Caki2 (cell line): ENCODE measurements at places on chromosomes 1 and 21.

DNA sequence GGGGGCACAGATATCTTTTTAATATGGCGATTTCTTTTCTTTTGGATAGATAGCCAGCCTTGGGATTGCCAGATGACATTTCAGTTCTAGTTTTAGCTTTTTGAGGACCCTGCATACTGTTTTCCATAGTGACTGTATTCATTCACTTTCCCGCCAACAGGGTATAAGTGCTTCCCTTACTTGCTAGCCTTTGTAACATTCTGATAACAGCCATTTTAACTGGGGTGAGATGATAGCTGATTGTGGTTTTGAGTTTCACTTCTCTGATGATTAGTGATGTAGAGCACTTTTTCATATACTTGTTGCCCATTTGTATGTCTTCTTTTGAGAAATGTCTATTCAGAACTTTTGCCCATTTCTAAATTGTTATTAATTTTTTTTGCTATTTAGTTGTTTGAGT is 151.9 kb downstream of the NTPCR start:
- no peak for DNase-seq

GRCh38 chr1:156104861-156105832 is 9.4 kb upstream of the LMNA start:
- no peak for DNase-seq

GRCh38 chr1:212607913-212608391 is 609 bp upstream of the ATF3 start:
- DNase-seq, result no peak

- peak; percentile 81 for DNase-seq
These were observed 34.1 kb downstream of the ACOT7 start for GRCh38 chr1:6359216-6360116.

GRCh38 chr1:194366705-194367104 is 1180.3 kb upstream of the B3GALT2 start:
- DNase-seq, result no peak

- DNase-seq, result no peak
These were observed 65.4 kb downstream of the PATJ start for GRCh38 chr1:61807606-61808140.

DNA sequence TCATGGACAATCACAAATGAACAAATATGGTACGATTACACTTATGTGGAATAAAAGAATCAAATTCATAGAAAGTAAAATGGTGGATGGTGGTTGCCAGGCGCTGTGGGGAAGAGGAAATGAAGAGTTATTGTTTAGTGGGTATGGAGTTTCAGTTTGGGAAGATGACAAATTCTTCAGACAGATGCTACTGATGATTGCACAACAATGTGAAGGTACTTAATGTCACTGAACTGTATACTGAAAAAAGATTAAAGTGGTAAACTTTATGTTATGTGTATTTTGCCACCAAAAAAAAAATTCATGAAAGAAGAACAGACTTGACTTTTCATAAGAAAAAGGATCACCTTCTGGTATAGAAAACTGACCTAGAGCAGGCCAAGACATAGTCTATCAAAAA is 745.6 kb upstream of the CXADR start:
- no peak for DNase-seq

DNA sequence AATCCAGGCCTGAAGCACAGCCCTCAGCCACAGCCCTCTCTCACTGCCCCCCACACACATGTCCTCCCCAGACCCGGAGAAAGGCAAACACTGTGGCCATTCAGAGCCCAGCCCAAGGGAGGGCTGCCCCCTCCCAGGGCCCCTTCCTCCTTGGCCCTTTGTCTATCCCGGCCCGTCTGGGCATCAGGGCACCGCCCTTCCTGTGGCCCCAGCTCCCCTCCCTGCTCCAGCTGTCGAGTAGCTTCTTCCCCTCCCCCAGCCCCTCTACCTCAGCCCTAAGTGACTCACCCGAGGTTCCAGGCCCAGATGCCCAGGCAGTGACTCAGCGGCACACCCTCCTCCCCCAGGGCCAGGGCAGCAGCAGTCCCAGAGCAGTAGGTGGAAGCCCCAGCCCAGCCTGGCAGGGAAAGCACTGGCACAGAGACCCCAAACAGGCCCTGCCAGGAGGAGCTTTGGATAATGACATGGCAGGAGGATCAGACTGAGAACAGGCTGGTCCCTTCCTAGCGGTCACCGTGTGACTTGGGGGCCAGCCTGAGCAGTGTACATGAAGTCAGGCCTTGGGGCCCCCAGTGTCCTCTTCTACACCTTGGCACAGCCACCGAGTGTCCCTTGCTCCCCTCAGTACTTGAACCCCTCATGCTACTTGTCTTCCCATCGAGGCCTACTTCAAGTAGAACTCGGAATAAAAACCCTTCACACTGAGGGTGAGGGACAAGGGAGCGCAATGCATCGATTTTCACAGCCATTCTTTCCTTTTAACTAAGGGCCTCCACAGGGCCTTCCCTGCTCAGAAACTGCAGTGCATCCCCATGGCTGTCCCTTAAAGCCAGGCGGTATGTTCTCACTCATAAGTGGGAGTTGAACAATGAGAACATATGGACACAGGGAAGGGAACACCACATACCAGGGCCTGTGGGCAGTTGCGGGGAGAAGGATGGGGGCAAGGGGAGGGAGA is 1.0 kb upstream of the S100A2 start:
- DNase-seq, result peak; percentile 99

- no peak for DNase-seq
These were observed 4.6 kb upstream of the C1orf87 start for GRCh38 chr1:60078182-60078581.

- no peak for DNase-seq
These were observed 10.4 kb downstream of the MGST3 start for GRCh38 chr1:165641231-165641987.
